ENCODE measurements at places on chromosomes 12 and 14.

- no peak for DNase-seq
Observed at GRCh38 chr14:86020841-86021240, 490.9 kb downstream of the FLRT2 start.

DNA sequence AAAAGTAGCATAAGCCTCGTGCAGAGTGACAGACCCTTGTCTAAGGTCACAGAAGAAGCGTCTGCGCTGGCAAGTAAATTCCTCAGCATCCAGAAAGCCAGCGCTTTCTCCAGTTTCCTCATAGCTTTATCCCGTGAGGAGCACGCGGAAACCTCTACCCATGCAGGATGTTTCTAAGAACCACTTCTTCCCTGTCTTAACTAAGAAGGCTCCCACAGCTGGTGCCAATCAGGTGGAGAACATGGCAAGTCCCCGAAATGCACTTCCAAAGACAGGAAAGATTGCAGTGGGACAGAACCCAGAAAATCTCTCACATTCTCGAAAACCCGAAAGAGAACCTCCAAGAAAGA is 968 bp upstream of the ARID4A start:
- DNase-seq: no peak

DNA sequence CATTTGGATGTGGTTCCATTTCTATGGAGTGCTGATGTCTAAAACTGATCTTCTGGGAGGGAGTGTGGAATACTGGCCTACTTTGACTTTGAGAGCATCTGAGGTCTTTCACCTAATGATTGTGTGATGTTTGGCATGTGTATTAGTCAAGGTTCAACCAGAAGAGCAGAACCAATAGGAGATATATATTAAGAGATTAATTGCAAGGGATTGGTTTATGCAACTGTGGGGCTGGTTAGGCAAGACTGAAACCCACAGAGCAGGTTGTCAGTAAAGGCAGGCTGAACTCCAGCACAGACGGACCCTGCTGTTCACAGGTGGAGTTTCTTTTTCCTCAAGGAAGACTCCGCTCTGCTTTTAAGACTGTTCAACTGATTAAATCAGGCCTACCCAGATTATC is 11.6 kb downstream of the BMAL2 start:
- DNase-seq: no peak

- DNase-seq: no peak
Observed at GRCh38 chr12:90062799-90063198, 354.2 kb upstream of the ATP2B1 start.

- DNase-seq: no peak
Observed at GRCh38 chr12:101108130-101108529, 101.9 kb downstream of the SLC5A8 start.

- DNase-seq: no peak
Observed at GRCh38 chr12:13580206-13580605, 383.7 kb downstream of the EMP1 start.

DNA sequence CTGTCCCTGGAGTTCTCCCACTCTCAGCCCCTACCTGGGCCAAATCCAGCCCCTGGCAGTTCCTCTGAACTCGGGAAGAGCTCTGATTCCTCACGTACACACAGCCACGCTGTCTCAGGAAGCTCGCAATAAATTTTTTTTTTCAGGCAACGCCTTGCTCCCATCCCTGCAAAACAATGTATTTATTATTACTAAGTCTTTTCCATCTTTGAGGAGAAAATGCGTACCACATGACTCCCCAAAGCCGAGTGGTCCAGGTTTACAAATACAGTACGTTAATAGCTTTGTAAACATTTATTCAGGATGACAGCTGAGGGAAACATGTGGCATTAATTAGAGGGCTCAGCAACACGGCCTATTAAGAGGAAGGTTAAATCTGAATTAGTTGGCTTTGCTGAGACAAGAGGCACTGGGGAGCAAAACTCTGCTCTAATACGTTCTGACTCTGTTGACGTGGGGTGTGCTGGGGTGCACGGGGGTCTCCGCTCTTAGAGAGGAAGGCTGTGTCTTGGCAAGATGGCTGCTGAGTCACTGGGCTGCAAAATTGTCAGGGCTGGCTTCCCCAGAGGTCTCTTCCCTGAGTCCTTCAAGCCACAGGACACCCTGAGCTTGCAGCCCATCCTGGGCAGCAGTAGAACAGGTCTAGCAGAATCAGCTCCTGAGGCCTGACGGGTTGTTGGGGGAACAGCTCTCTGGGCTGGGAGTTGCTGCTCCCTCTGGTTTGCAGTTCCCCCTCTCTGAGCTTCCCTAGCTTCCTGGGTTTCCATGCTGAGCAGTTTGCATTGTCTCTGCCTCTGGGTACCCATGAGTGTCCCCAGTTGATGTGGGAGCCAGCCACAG is 185.2 kb upstream of the TBX3 start:
- DNase-seq: no peak

DNA sequence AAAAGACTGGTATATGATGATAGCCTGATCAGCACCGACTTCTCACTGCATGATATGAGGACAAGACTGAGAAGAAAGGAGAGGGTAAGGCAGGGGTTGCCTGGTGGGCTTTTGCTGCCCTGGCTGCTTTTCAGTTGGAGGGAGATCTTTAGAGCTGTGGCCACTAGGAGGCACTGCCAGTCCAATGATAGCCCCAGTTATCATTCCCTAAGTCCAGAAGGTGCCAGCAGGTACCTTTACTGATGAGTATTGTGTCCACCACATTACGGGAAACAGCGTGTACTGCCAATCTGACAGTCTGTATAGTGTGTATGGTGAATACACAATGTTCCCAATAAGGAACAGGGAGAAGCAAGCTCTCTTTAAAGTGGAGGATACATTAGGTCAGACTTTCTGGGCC is 55.8 kb upstream of the CCDC175 start:
- DNase-seq: no peak

DNA sequence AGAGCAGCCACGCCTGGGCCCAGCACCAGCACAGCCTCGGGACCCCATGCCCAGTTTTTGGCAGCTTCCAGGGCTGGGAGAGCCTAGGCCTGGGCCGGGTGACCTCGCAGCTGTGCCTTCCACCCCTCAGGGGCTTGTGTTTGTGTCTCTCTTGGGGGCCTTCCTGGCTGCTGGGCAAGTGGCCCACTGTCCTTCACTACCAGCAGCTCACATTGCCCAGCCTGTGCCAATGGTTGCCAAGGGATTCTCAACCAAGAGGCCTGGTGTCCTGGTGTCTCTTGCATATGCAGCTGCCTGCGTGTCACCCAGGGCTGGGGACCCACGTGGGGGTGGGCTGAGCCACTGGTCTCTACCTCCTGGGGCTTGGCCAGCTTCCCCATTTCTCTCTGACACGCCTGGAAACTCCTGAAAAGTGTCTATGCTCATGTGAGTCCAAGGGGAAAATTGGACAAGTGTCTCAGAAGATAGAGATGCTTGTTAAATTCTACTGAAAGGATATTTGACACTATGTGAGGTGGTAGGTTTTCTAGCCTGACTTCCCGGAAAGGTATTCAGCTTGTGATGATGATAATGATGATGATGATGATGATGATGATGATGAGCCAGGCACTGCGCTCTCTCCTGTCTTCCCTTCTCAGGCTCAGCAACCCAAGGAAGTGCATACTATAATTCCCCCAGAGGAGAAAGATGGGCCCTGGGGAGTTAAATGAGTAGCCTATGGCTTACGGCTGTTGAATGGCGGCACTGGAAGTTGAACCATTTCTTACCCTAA is 48.8 kb upstream of the ESRRB start:
- DNase-seq: no peak

GRCh38 chr14:58899317-58899713 is 261.6 kb downstream of the DACT1 start:
- DNase-seq: no peak

- DNase-seq: peak; percentile 6
Observed at GRCh38 chr12:56565510-56566101, 44.0 kb downstream of the RBMS2 start.

DNA sequence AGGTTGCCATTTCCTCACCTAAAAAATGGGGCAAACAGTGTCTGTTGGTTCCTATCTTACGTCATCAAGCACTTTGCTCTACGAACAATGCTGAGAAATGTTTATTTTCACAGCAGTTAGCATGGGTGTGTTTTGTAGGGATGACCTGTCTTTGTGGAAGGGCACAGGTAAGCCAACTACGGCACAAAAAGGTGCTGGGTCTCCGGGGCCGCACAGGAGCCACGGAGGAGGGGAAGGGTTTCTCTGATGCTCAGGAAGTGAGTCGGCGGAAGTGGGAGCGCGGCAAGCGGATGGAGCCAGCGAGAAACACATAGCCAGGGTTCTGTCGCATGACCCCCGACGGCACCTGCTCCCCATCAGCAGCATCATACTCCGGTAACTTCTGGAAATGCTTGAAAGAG is 65.6 kb upstream of the TCL1B start:
- DNase-seq: no peak

DNA sequence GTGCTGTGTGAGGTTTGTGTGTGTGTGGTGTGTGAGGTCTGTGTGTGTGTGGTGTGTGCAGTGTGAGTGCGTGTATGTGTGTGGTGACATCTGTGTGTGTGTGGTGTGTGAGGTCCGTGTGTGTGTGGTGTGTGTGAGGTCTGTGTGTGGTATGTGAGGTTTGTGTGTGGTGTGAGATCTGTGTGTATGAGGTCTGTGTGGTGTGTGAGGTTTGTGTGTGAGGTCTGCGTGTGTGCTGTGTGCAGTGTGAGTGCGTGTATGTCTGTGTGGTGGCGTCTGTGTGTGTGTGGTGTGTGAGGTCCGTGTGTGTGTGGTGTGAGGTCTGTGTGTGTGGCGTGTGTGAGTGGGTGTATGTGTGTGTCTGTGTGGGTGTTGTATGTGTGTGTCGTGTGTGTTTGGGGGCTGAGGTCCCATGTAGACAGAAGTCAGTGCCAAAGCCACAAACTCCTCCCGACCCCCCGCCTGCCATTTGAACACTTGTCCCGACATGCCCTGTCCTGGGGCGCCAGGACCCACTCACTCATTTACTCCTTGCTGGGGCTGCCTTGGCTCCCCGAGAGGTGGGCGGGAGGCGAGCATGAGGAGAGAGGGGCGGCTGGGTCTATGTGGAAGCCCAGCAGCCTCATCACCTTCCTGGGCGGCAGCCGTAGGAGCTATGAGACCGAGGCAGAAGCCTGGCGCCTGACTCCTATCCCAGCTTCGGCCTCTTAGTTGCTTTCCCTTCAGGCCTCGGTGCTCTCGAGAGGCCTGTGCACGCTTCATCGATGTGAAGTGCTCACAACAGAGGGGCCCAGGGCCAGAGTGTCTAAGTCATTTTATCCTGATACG is 20.5 kb downstream of the RILPL1 start:
- DNase-seq: no peak

DNA sequence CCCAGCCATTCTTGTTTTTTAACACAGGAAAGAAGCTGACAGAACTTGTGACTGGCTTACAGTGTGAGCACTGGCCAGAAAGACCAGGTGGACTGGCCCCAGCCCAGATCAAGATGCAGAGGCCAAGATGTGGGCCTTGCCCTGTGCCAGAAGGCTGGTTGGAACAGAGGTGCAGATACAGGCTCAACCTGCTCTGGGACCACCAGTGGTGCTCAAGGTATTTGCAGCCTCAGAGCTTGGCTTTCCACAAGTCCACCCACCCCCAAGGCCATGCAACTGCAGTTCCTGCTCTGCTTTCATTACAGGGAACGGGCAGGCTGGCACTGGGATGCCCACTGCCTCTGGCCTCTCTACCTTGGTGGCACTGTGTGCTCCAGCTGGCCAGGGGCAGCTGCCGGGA is 23.3 kb downstream of the ZFC3H1 start:
- no peak for DNase-seq

- DNase-seq: no peak
Observed at GRCh38 chr12:109704371-109705098, 9.1 kb upstream of the FAM222A start.

- DNase-seq: no peak
Observed at GRCh38 chr14:105096206-105096875, 31.1 kb upstream of the GPR132 start.

DNA sequence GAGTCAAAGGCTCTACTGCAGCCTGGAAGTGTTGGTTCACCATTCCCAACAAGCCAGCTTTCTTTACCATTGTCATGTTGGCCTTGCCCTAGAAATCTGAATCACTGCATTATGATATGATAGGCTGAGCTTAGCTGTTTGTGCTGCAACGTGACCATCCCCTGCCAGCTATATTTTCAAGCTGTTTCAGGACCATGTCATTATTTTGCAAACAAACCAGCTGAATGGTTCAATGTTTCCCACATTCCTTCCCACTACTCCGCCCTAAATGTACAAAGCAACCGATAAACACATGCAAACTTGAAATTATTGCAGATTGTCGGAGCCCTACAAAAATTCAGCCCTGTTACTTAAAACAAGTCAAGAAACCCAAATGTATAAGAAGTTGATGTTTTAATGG is 136.1 kb downstream of the KICS2 start:
- DNase-seq: no peak

- no peak for DNase-seq
Observed at GRCh38 chr12:23169012-23169695, 544.2 kb downstream of the ETNK1 start.

- no peak for DNase-seq
Observed at GRCh38 chr12:106883426-106883825, 72.3 kb upstream of the TMEM263 start.

DNA sequence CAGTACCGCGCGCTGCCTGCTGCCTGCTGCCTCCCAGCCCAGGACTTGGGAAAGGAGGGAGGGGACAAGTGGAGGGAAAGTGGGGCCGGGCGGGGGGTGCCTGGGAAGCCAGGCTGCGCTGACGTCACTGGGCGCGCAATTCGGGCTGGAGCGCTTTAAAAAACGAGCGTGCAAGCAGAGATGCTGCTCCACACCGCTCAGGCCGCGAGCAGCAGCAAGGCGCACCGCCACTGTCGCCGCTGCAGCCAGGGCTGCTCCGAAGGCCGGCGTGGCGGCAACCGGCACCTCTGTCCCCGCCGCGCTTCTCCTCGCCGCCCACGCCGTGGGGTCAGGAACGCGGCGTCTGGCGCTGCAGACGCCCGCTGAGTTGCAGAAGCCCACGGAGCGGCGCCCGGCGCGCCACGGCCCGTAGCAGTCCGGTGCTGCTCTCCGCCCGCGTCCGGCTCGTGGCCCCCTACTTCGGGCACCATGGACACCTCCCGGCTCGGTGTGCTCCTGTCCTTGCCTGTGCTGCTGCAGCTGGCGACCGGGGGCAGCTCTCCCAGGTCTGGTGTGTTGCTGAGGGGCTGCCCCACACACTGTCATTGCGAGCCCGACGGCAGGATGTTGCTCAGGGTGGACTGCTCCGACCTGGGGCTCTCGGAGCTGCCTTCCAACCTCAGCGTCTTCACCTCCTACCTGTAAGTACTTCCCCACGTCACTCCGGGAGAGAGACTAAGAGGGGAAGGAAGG is at the start of gene LGR5:
Gene LGR5 (plus strand): TSS at position 186 of the 732 bp plus-strand sequence. CDS start 283 bp downstream, at position 469.
- peak; percentile 7 for DNase-seq

Measured in stimulated activated CD4-positive, alpha-beta T cell treated with anti-CD3 and anti-CD28 coated beads, Interleukin-4, amount 100 ng/mL, for 1 hour (primary cell).